ENCODE measurements at places on chromosomes 12 and 14. TPM values are rescaled to one million over a fixed set of nuclear protein-coding genes. Genes with fewer than 3 reads are reported as not detected.

MMP19 gene
- 2.5 TPM for total RNA-seq

EIF5 gene
- total RNA-seq, result 186 TPM

SIX6 gene
- total RNA-seq, result not detected

DBX2 gene
- total RNA-seq, result not detected

TDRD9 gene
- total RNA-seq, result 2.5 TPM
